Stimulated activated CD4-positive, alpha-beta T cell treated with anti-CD3 and anti-CD28 coated beads, Interleukin-2, amount 100 ng/mL, for 48 hours (primary cell): ENCODE measurements at places on chromosomes 5 and 9.

GRCh38 chr5:151708126-151708525 is 21.4 kb upstream of the SPARC start:
- DNase-seq: no peak

DNA sequence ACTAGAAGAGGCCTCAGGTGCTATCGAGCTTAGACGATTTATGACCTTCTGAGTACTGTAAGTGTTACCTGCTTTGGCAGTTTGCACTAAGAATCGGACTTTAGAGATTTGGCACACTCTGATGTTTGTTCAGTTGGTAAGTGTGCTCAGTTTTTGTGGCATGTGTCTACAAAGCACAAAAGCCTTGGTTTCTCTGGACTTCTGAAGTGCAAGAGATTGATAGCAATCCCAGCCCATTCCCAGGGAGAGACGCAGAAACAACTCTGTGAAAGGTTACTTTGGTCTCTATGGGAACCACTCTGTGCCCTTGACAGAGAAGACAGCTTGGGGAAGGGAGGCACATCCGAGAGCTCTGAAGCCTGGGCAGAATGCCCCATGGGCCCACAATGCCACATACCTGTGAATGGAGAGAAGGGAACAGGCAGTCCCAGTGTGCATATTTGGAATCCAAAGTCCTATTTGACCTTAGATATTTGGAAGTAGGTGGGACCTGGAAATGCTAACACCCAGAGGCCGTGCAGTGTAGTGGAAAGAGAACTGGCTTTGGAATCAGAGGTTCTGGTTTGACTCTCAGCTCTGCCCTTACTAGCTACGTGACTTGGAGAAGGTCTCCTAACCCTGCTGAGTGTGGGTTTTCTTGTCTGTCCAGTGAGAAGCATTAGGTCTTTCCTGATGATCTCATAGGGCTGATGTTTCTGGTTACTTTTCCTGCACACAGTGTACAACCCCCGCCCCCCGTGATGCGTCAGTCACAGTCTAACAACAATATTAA is 194.3 kb upstream of the VLDLR start:
- DNase-seq: no peak

DNA sequence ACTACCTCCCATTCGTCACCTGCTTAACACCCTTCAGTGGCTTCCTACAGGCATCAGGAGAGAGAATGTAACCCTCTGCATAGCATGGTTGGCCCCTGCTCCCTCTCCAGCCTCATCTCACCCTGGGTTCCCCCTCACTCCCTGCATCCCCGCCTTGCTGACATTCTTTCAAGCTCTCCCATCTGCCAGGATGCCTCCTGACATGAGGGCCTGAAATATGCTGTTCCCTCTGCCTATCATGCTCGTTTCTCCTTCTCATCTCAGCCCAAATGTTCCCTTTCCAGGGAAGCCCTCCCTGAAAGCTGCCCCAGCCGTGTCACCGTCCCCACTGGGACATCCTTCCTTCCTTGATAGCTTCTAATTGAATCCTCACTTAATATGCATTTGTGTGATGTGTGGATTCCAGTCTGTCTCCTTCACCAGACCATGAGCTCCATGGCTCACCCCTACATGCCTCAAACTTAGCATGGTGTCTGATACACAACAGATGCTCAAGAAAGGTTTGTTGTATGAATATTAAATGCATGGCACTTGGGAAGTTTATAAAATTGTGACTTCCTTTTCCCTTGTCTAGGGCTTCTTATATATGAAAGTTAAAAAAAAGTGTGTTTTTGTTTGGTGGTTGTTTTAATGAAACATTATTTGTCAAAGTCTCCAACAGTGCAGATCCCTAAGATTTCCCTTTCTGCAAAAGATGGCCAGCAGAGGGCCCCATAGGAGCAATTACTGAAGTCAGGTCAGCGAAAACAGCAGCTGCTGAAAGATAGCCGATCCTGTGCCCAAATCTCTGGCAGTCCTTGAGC is 7.3 kb upstream of the C5orf58 start:
- peak; percentile 69 for DNase-seq

DNA sequence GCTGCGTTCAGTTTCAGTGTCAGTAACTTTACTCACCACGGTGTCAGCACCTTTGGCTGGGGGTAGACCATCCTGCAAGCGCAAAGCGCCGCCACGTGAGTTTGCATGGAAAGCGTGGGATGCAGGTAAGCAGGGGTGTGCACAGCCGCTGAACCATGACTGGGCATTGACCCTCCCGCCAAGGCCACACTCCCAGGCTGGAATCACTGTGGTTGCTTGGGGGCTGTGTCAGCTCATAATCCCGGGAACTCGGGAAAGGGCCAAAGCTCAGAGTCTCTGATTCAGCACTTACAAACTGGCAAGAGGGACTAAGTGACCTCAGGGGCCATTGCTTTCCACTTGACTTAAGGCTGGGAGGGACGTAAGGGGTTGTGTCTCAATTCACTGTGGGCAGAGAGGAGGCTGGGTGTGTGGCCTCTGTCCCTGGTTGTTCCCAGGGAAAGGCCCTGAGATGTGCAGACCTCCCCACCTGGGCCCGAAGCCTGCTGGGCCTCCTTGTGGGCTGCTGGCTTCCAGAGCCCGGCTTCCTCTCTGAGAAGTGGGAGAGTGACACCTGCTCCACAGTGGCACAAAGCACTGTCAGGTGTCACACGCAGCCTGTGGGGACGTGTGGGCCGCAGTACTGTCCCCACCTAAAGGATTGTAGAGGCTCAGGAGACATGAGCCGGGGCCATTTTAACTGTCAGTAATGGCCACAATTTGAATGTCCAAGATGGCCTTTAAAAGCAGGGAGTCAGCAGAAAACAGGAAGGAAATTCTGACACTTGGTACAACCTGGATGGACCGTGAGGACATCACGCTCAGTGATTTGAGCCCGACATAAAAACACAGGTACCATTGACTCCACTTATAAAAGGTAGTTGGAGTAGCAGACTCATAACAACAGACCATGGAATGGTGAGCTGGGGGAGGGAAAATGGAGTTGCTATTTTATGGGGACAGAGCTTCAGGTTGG is 16.7 kb downstream of the ABO start:
- DNase-seq: no peak

GRCh38 chr5:154756868-154757813 is 2.0 kb downstream of the LARP1 start:
- DNase-seq: peak; percentile 28

DNA sequence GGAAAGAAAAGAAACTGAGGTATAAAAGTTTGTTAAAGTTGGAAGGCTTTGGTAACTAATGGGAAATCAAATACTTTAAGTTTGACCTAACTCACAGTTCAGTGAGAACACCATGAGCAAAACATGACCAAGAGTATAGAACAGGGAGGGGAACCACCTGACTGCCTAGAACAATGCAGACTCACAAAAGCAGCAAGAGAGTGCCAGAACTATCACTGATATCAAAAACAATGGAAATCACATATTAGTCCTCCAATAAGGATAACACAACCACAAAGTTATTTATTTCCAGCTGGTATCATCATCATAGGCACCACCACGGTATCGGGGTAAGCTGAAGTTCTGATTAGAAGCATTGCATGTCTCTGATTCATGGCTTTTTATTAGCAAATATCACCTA is 77.5 kb downstream of the TRPM6 start:
- no peak for DNase-seq

DNA sequence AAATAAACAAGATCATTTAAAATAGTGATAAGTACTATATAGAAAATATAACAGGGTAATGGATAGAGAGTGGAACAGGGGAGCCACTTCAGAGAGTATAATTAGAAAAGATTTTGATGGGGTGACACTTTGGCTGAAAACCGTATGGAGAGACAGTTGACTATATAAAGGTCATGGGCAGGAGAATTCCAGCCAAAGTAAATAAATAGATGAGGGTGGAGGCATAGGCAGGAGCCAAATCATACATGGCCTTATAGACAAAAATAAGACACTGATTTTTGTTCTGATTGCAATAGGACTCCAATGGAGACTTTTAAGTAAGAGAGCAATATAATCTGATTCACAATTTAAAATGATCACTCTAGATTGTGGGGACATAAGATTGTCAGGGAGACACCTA is 37.5 kb upstream of the NUDT12 start:
- no peak for DNase-seq

DNA sequence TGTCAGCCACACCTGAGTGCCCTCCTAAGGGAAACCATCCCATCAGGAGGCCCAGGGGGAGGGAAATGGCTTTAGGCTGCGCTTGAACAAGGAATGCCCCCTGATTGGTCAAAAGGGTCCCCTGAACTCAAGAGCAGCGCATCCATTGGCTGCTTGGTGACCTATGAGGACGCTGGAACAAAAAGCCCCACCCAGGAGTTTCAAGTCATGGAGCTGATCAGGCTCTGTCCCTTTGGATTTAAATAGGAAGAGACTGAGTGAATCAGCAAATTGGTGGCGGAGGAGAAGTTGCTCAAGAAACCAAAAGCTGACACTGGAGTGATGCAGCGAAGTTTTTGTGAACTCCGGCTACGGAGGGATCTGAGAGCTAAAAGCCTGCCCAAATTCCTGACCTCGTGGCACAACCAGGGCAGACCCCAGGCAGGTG is 66.7 kb downstream of the SMIM23 start:
- no peak for DNase-seq

- DNase-seq: no peak
These were observed 68.7 kb downstream of the DENND1A start for GRCh38 chr9:123861086-123861755.

DNA sequence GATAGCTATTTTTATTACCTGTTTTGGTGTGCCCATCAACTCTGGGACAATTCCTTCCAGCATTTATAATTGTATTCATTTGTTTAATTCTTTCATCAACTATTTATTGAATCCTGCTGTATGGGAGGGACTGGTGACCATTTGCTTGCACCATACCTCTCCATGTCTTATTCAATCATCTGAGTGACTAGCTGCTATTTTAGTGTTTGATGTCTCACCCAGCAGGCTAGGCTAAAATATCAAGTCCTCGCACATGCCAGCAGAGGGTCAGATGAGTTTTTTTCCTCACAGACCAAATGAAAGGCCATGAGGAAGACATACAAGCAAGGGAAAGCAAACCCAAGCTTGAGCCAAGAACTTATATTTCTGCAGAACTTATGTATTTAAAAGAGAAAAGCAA is 63.9 kb downstream of the CETN3 start:
- no peak for DNase-seq

- no peak for DNase-seq
These were observed 4.7 kb downstream of the KLHL3 start for GRCh38 chr5:137731176-137731575.

GRCh38 chr9:103702572-103702971 is 391.5 kb upstream of the SMC2 start:
- no peak for DNase-seq

GRCh38 chr5:138471052-138471361 is 5.7 kb downstream of the EGR1 start:
- DNase-seq: no peak

DNA sequence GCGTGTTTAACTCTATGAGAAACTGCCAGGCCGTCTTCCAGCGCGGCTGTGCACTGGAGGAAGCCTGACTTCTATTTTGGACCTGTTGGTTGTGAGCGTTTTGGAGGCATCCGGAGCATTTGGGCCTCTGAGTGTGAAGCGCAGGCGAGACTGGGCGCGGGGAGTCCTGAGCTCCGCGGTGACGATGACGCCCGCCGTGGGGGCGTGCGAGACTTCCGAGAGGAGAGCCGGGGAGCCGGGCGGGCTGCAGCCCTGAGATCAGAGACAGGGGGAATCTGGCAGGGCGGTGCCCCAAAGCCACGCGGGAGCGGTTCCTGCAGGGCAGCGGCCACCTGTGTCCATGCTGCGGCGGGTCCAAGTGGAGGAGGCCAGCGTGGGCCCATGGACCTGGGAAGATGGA is 47.4 kb downstream of the NTNG2 start:
- DNase-seq: no peak

DNA sequence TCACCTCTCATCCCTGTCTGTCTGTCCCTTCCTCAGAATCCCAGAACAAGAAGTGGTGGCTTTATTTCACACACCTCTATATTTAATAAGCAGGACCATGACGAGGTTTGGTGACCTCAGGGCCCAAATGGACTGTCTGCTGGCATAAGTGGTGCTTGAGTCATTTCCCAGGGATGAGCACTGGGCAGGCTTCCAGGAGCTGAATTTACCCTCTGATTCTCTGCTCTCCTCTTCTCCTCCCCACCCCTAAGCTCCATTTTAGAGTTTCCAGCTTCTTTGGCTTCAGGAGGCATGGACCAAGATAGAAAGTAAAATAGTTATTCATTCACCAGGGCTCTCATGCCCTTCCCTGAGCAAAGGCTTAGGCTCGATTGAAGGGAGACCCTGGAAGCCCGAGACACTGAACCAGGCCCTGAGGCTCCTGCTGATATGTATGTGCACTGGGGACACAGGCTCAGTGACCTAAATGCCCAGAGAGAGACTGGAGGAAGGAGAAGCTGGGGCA is 69.1 kb downstream of the PPARGC1B start:
- DNase-seq: no peak

- DNase-seq: no peak
These were observed 12.6 kb upstream of the DHFR start for GRCh38 chr5:80667384-80667783.

- DNase-seq: no peak
These were observed 317.8 kb upstream of the ADCY2 start for GRCh38 chr5:7078101-7078500.

GRCh38 chr5:123549256-123549904 is 37.4 kb downstream of the CSNK1G3 start:
- peak; percentile 7 for DNase-seq

- DNase-seq: no peak
These were observed 2.3 kb downstream of the TGFBI start for GRCh38 chr5:136030956-136031611.

- no peak for DNase-seq
These were observed 89.6 kb upstream of the BNC2 start for GRCh38 chr9:16960084-16960483.

GRCh38 chr5:51664491-51665250 is 281.4 kb downstream of the ISL1 start:
- DNase-seq: no peak

- no peak for DNase-seq
These were observed 3.3 kb downstream of the CYFIP2 start for GRCh38 chr5:157269165-157269671.

- DNase-seq: no peak
These were observed 10.3 kb upstream of the RANBP3L start for GRCh38 chr5:36311956-36312355.
